ENCODE measurements at places on chromosomes 12 and 14.
A peak's percentile ranks its signal among the peaks of the same experiment; 100 is the strongest.

GRCh38 chr12:121697093-121697698, 15.4 kb upstream of the TMEM120B start:
- no peak for DNase-seq

GRCh38 chr14:24136684-24137528, 912 bp downstream of the PSME1 start:
- no peak for DNase-seq

- no peak for DNase-seq
These were observed 155.0 kb downstream of the NUAK1 start for GRCh38 chr12:105983622-105984320.

DNA sequence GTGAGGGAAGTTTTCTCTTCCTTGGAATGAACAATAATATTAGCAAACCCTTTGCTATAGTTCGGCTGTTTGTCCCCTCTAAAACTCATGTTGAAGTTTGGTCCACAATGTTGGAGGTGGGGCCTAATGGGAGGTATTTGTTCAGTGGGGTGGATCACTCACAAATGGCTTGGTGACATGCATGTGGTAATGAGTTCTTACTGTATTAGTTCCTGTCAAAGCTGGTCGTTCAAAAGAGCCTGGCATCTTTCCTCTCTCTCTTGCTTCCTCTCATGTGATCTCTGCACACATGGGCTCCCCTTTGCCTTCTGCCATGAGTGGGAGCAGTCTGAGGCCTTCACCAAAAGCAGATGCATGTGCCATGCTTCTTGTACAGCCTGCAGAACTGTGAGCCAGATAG, 13.1 kb upstream of the PPP4R4 start:
- no peak for DNase-seq

DNA sequence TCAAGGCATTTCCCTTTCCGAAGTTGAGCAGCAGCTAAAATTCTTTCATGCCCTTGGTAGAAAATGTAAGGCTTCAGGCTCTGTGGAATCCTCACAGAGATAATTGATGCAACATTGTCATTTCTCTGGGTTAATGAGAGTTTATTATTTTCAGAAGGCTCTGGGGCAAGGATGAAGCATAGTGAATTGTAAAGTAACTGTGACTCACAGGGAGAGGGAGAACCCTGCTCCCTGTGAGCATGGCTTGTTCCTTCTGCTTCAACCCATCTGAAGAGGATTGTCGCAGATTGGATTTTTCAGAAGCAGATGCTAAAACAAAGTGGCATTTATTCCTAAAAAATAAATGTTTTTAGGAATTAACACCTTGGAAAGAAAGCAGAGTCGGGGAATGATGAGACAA, 41.2 kb downstream of the APOBEC1 start:
- DNase-seq: no peak

DNA sequence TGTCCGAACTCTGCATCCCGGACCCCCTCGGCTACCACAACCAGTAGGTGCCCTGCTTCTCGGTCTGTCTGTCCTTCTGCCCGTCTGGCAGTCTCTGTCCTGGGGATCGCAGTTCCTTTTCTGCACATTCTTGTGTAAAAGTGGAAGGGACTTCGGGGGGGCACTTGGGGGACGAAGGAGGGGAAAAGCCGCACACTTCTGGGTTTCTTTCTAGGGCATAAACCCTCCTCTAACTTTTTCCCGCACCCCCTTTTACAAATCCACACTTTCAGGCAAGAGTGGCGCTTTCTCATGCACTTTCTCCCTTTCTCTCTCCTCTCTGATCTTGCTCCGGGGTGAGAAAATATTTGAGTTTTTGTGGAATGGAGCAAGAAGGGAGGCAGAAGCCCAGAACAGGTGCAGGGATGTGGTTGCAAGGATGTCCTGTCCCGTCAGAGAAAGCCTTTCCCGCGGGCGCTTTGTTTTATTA, 506 bp downstream of the ESRRB start:
- no peak for DNase-seq

DNA sequence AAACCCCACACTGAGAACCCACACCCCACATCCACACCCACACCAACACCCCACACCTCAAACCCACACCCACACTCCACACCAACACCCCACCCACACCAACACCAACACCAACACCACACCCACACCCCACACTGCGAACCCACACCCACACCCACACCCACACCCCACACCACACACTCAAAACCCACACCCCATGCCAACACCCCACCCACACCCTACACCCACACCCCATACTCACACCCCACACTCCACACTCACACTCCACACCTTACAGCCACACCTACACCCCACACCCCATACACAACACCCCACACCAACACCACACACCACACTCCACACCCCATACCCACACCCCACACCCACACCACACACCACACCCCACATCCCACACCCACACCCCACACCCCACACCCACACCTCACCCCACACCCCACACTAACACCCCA, 38.0 kb downstream of the TMEM120B start:
- DNase-seq: no peak

DNA sequence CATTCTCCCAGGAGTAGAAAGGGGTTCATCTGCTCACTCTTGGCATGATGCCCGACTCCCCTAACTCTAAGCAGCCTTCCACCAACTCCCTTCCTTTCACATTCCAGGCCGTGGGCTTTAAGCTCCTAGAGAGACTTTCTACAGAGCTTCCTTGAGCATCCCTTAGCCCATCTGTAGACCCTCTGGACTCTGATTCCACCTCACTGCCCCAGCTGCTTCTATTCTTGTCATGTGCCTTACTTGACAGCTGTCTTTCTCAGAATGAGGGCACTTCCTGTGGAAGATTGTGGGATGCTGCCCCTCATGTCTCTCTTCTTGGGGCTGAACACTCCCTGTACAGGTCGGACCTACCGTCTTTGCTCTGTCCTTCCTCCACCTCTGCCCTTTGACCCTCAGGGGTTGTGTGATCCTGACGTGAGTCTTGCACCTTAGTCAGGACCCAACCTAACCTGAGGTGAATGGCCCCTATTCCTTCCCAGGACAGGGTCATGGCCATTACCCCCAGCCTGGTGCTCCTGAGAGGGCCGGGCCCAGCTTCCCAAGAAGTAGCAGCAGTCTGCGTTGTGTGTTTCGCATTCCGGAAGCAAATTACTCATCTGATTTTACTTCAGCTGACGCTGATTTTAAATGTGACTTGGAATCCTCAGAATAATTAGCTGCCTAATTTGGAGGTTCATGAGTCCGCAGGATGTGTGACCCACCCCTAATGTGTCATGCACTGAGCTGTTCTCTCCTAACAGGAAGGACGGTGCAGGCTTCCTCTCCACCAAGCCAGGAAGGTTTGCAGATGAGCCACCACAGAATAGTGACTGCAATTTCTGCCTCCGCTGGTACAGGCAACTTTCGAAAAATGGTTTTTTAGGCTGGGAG, 2.7 kb upstream of the GALNT6 start:
- DNase-seq: no peak

GRCh38 chr12:30813525-30814294, 59.0 kb upstream of the CAPRIN2 start:
- no peak for DNase-seq

DNA sequence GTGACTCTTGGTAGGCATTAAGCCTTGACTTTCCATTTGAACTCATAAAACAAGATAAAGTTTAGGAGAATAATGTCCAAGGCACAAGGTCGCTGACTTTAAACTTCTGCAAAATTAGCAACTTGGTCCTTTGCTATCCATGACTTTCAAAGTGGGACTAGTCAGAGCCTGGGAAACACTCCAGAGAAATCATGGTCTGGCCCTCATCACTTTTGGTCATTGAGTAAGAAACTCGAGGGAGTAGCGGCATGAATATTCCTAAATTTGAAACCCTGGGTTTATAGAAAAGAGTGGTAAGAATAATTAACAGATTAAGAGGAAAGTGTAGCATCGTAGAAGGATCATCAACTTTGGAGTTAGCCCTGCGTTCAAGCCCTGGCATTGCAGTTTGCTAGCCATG, 16.9 kb upstream of the APPL2 start:
- no peak for DNase-seq

GRCh38 chr12:96534339-96534738, 45.0 kb downstream of the CFAP54 start:
- DNase-seq: no peak

DNA sequence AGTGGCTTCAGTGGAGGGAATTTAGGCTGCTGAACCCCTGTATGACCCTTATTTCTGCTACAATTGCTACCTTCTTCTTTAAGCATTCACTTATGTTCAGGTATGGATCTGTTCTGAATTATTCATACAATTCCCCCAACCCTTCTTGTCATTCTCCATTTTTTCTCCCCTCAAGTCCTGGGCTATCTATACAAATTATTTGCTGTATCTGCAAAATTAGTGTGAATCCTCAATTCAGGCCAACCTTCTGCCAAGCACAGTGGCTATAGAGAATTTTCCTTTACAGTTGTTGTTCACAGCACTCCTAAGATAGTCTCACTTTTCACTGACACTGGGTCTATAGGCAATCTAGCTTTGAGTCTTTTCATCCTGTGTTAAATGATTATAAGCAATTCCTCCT, 119.2 kb upstream of the CNTN1 start:
- DNase-seq: no peak

DNA sequence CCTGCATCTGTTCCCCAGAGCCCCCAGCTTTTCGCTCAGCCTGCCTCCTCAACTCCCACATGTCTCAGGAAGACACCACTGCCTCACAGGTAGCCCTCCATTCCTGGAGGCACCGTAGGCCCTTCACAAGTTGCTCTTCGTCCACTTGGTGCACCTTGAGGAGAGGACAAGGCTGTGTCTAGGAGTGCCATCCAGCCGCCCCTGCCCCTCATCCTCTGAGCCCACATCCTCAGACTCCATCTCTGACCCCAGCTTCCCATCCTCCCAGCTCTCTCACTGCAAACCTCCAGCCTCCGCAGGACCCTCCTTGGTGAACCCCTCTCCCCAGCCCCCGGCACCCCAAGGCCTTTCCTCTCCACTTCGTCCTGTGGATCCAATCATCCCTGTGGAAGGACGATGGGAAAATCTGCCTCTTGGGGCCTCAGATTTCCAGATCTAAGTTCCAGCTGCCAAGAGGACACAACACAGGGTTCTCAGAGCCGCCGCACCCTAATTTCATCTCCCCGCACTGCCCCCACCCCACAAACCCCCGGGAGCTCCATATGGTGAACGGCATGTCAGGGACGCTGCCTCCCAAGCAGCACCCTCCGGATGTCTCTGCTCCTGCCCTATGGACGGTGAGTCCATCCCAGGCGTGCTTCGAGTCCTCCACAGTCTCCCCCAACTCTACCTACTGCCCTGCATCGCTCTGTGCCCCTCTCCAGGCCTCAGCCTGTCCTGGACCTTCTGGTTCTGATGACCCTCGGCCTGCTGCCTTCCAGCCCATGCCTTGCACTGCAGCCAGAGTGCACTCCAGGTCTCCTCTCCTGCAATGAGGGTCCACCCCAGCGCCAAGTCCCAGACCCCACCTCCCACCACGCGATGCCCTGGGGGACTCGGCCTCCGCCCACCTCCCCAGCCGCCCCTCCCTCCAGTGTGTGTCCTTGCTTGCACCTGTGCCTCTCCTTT, 314.1 kb upstream of the DIO3 start:
- DNase-seq: no peak

DNA sequence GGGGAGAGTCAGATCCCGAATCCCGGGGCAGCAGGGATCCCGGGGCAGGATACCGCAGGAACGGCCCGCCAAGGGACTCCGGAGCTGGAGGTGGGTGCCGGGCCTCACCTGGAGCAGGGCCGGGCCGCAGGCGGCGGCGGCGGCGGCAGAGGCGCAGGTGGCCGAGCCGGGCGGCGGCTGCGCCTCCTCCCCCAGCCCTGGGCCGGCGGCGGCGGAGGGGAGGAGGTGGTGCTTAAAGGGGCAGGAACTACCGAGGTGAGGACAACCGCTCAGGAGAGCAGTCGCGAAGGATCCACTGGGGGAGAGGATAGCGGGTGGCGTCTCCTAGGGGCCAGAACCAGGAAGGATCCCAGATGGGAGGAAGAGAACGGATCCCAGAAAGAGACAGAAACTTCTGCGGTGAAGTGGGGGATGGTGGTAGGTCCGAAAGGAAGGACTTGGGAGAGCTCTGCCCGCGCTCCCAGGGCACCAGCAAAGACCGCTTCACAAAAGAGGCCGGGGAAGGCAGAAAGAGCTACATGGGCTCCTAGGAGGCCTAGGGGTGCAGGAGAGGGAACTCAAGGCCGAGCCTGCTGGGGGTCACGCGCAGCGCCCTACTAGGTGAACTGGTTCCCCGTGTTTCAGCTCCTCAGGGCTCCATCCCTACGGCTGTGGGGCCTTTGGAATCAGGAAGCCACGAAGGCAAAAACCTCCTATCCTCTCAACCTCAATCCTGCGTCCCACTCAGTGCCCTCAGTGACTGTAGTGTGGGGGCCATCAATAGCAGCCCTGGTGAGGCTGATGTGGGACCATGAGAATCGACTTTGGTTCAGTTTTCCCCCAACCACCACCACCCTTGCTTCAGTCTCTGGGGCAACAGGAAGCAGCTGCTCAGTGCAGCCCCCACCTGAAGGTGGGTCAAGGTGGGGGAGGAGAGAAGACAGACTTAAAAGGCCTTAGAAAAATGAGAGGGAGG, 5.0 kb upstream of the BAZ2A start:
- DNase-seq: no peak

- DNase-seq: no peak
These were observed 774.7 kb downstream of the C12orf50 start for GRCh38 chr12:87254381-87255030.

- peak; percentile 79 for DNase-seq
These were observed at the start of gene ZC3H14 for GRCh38 chr14:88562831-88563686. Gene ZC3H14 (plus strand): TSS chr14:88563037. CDS start chr14:88563134, 97 bp downstream.

DNA sequence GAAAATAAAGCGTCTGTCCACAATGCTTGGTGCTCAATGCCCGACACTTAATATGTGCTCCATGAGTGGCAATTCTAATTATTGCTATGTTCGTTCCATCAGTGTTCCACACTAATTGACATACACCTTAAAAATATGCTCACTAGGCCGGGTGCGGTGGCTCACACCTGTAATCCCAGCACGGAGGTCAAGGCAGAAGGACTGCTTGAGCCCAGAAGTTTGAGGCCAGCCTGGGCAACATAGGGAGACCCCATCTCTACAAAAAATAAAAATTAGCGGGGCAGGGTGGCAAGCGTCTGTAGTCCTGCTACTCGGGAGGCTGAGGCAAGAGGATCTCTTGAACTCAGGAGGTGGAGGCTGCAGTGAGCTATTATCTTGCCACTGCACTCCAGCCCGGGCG, 635 bp upstream of the HECTD4 start:
- DNase-seq: no peak

- DNase-seq: no peak
These were observed 126.9 kb upstream of the RAP1B start for GRCh38 chr12:68483592-68484383.

- no peak for DNase-seq
These were observed 25.6 kb downstream of the ELK3 start for GRCh38 chr12:96219700-96220206.

DNA sequence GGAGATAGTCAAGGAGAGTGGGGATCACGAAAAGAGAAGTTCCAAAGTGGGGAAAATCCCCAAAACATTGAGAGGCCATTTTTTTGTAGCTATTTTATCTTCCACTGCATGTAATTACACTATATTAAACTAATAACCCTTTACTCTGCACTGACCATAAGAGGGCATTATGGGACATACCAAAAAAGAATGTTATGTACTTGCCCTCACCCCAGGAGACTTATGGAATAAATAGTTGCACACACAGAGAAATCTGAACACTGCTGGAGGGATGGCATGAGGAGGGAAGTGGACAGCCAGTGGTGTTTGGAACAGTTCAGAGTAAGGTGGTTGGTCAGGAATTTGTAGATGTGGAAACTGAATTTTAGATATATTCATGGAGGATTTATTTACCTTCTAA, 422.9 kb downstream of the SNAPC1 start:
- no peak for DNase-seq

- no peak for DNase-seq
These were observed 160.8 kb upstream of the GZMB start for GRCh38 chr14:24794644-24795305.
